ENCODE measurements at places on chromosomes 2 and 18.

- no peak for DNase-seq
These were observed 466.6 kb upstream of the ETAA1 start for GRCh38 chr2:66930339-66931220.

DNA sequence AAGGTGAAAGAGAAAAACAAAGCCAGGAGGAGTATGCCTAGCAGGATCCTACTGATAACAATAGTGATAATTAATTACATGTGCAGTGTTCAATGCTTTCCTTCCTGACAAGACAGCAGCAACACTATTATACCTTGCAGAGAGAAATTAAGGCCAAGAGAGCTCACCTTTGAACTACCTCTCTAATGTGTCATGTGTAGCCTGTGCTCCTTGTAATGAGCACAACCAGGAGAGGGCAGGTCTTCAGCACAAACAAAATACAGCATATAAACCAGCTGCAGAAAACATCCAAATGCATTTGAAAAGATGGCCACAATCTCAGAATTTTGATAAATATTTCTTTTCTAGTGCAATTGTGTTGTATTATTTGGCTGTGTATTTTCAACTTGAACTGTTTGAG lies 1425.7 kb downstream of the DSC3 start:
- no peak for DNase-seq

GRCh38 chr2:26605999-26606846 lies 34.9 kb downstream of the CIB4 start:
- DNase-seq, result no peak

DNA sequence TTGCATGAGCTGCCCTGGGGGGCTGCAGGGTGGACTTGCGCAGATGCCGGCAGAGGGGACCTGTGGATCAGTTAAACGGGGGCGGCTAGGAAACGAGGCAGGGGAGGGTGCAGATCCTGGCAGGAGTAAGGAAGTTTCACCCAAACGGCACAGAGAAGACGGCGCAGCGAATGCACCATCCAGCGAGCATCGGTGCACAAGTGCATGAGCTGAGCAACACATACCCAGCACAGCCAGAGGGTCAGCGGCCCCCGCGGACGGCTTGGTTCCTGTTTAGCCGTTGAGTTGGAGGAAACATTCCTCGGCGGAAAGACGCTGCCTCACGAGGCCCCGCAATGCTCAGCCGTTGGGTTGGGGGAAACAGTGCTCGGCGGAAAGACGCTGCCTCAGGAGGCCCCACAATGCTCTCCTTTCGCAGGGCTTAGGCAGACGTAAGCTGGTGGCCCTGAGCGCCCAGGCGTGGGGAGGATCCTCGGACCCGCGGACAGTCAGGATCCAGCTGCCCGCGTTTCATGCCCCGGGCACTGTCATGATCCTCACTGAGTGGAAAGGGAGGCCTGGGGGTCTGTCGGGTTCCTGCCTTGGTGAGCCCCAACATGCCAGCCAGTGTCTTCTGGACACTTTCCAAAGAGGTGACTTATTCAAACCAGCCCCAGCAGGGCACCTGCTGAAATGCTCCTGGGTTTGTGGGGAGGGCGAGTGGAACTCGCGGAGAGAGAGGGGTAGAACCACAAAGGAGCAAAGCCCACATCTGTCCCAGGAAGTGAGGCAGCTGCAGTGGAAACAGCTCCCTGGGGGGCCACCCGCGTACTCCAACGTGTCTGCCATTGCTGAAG lies 86.3 kb downstream of the NDUFA10 start:
- no peak for DNase-seq

DNA sequence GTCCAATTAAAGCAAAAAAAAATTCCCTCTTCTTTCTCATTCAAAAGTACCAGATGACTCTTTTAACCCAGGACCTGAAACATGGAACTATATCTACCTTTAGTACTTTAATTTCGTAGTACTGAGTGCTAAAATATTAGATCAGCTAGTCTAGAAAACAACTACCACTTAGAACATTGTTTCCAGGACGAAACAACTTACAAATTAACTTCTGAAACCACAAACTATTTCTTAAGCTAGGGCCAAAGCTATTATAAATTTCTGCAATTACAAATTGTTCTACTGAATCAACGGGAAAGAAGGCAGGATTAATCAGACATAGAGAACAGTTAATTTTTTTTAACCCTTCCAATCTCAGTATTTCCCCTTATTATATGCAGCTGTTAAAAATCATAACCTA lies 39.9 kb downstream of the DARS1 start:
- no peak for DNase-seq

DNA sequence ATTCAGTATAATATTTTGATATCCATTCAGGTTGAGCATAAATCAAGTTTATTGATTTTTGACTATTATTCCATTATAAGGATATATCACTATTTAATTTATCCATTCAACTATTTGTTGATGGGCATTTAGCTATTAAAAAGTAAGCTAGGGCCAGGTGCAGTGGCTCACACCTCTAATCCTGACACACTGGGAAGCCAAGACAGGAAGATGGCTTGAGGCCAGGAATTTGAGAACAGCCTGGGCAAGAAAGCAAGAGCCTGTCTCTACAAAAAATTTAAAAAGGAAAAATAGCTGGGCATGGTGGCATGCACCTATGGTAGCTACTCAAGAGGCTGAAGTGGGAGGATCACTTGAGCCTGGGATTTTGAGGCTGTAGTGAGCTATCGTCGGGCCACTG lies 183.5 kb downstream of the HNMT start:
- no peak for DNase-seq

All from activated CD4-positive, CD25-positive, alpha-beta regulatory T cell treated with anti-CD3 and anti-CD28 coated beads, Interleukin-2, amount 50 U/mL, for 72 hours (primary cell).